ENCODE measurements at places on chromosomes 11 and 22. TPM values are rescaled to one million over a fixed set of nuclear protein-coding genes. Genes with fewer than 3 reads are reported as not detected.

DNA sequence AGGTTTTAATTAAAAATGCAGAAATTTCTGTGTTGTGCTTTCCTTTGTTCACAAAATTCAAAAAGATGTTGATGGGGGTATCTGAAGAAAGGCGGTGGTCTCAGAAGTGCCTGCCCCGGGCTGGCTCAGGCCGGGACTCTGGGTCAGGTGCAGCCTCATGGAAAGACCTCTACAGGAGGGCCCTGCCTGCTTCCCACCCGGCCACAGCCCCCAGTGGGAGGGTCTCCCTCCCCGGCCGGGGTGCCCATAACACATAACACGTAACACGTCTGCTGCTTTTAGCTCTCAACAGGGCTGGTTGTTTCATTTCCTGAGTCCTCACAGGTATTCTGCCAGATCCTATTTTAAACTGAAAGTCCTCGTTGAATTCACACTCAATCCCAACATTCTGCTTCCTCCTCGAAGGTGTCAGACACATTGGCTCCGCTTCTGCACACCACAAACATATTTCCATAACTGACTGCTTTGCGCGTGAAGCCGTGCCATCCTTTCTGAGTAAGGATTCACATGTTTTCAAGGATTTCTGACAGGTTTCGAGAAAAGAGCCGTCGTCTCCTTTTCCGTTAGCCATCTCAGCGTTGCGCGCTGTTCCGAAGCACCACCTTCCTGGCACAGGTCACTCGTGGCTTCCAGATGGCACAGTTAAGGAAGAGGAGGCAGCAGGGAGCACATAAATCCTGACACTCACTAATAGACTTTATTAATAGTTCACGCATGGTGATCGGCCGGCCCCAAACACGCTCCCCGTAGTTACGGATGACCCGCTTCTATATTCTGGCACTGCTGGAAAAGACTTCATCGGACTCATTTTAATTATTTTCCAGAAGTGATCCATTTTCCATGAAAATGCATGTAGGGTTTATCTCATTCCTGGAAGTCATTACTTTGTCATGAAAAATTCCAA, 569.3 kb downstream of the BRD1 start:
- no peak for DNase-seq

DNA sequence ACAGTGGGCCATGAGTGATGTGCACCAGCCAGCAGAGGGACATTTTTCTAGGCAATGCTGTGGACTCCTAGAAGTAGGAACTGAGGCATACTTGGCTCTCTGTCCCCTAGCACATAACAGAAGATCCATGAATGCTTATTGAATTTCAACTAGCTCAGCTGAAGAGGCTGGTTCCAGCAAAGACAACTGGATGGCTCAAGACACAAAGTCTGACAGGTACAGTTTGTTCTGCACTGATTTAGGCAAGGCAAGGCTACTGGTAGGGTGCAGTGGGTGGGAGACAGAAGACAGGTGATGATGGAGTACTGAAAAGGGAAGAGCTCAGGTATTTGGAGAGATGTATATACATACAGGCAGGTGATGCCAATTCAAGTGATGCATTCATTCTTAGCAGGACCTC, 72.4 kb upstream of the USP47 start:
- no peak for DNase-seq

RASD2 gene
- 22.8 TPM for total RNA-seq

DNA sequence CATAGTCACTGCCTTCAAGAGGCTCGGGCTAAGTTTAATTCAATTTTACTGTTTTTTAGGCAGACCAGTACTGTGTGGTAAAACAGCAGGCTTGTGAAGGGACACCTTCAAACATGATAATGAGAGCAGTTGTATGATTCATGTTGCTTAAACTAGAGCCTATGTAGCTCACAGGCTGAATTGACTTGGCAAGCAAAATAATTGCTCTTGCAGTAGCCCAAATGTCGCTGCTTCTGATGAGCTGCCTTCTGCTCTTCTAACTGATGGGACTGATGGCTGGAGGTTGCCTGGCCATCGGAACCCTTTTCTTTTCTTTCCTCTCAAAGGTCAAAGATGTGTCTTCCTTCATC, 137.6 kb downstream of the MAML2 start:
- no peak for DNase-seq

- no peak for DNase-seq
Observed at GRCh38 chr11:94581926-94582325, 14.8 kb downstream of the PIWIL4 start.

DNA sequence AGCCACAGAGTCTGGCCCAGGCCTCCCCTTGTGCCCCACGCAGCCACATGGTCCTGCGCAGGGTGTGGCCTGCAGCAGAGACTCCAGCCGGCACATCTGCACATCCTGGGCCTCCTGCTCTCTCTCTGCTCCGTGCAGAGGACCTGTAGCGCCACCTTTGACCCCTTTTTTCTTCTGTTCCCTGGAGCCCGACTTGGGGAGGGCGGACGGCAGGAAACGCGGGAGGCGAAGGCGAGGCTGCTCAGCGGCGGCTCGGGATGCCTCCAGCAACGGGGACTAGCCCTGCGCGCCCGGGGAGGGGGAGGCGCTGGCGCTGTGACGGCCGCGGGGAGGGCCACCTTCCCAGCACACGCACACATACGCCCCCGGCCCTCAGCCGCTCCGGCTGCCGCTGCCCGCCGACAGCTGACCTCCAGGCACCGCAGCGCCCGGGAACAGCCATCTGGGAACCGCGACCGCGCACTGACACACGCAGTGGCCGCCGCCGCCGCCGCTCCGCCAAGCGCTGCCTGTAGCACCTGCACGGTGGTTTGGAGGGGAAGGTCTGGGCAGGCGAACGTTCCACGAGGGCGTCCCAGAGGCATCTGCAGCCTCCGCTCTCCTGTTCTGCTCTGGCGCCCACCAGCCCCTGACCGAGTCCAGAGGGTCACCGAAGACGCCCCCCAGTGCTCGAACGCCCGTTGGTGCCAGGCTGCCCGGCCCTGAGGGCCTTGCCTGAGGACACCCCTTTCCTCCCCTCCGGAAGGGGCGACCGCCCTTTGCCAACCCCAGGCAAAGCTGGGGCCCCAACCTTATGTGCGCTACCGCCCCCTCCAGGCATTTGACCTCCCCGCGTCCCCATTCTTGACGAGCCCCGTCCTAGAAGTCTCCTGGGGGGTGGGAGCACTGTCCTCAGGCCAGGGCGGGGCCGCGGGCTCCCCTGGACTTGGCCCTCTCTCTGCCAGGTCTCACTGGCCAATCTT, 16.9 kb upstream of the C22orf42 start:
- no peak for DNase-seq

DNA sequence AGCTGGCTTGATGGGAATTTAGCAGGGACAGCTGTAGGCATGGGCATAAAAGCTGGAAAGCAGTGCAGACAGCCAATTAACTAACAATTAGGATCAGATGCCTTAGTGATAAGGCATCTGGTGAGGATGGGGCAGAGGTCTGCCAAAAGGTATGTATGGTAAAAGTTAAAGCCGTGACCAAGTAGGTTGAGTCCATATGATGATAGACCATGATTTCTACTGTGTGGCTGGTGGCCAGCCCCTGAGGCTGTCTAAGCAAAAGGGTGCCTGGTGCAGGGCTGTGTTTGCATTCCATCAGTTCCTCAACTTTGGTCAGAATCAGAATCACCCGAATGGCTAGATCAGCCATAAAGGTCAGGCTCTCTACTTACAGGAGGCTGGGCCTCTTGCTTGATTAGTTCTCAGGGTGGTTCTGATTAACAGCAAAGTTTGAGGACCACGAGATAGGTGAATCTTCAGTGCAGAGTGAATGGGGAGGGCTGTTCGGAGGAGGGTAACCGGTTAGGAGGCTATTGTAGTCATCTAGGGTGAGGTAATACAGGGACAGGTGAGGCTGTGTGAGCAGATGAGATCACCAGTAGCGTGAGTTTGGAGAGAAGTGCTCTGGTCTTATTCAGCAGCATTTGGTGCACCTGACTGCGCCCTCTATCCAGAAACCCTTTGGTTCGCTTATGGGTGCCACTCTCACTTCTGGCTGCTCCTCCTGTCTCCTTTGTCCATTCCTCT, 27.2 kb downstream of the PPFIBP2 start:
- DNase-seq = no peak

GRCh38 chr22:22371031-22371541, 126.5 kb downstream of the VPREB1 start:
- DNase-seq = no peak

DNA sequence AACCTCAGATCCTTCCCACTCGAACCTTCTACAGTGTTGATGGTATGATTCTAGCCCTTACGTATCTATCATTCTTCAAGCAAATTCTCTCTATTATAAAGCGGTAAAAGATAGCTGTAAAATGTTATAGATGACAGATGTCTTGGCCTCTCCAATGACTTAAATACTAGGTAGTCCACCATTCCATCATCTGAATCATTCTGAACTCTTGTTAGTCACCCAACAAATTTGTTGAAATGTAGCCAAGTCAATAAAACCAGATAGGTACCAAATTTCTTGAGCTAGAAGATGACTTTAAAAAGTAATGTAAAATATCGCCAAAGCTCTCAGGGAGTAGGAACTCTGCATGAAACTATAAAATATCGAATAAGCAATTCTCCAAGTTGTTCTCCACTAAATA, 32.6 kb upstream of the PICALM start:
- no peak for DNase-seq

GRCh38 chr22:33772745-33773144, 147.5 kb downstream of the LARGE1 start:
- no peak for DNase-seq

GRCh38 chr11:75096456-75097172, at the start of gene OR2AT4:
TSS of gene OR2AT4 (minus strand) at chr11:75096876.
- DNase-seq = no peak

DNA sequence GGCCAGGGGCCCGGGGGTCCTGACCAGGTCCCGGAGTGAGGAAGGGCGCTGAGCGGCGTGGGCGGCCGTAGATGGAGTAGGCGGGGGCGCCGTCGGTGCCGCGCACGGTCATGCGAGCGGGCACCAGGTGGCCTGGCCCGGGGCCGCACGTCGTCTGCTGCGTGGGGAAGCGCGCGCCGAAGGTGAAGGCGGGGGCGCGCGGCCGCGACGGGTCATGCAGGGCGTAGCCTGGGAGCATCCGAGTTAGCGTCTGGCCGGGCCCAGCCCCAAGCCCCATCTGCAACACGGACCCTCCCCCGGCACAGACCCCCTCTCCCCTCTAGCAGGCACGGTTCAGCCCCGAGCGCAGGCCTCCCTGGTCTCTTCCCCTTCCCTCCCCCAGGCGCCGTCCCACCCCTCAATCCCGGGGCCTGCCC, 1.7 kb upstream of the TYMP start:
- no peak for DNase-seq

- no peak for DNase-seq
Observed at GRCh38 chr11:9347100-9347499, 32.7 kb upstream of the TMEM41B start.

SMC1B gene
- not detected for total RNA-seq

DNA sequence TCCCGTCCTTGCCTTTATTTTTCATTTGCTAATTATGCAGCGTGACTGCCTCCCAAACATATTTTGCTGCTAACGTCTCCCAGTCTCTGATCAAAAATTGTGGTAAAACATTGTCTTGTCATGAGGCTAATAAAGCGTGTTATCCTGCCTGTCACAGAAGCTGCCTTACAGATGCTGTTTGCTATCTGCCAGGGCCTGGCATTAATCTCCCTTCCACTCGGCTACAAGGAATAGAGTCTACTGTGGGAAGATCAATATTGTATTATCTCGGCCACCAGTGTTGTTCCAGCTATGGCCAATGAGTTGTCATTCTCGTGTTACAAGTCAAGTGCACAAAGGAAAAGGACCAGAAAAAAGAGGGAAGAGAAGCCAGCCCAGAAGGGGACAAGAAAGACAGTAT, 100.3 kb downstream of the SEZ6L start:
- DNase-seq = no peak

PARVG gene
- total RNA-seq = 14.8 TPM
